ENCODE measurements at places on chromosomes 3 and 15.

DNA sequence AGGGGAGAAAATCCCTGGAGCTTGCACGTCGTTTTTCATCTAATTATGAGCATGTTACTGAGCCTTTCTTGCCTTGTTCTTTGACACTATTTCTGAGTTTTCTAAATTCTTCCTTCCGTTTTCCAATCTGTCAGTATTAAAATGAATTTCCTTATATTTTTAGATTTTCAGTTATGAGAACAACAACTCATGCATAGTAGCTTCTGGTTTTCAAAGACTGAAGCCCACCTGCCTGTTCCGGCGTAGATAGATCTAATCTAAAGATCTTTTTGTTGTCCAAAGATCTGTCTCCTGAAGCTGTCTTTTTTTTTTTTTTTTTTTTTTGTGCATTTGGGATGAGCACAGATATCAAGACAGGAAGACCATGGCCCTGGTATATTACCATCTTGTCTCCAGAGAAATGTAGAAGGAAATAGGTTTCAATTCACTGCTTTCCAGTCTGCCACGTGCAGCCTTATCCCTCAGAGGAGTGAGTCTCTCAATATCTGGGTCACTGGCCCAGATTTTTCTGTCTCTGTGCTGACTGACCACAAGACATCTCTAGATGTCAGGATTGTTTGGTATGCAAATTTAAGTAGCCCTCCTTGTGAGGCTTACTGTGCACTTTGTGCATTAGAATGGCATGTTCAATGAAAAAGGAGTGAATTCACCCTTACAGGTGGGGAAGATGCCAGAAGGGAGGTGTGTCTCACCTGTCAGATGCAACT, 222.3 kb upstream of the TMC3 start:
- no peak for DNase-seq

- peak; percentile 41 for DNase-seq
These were observed 148.0 kb upstream of the TBL1XR1 start for GRCh38 chr3:177345049-177345972.

- DNase-seq: no peak
These were observed 13.1 kb upstream of the KY start for GRCh38 chr3:134663721-134664456.

- DNase-seq: no peak
These were observed 4.6 kb downstream of the LSG1 start for GRCh38 chr3:194667363-194667762.

DNA sequence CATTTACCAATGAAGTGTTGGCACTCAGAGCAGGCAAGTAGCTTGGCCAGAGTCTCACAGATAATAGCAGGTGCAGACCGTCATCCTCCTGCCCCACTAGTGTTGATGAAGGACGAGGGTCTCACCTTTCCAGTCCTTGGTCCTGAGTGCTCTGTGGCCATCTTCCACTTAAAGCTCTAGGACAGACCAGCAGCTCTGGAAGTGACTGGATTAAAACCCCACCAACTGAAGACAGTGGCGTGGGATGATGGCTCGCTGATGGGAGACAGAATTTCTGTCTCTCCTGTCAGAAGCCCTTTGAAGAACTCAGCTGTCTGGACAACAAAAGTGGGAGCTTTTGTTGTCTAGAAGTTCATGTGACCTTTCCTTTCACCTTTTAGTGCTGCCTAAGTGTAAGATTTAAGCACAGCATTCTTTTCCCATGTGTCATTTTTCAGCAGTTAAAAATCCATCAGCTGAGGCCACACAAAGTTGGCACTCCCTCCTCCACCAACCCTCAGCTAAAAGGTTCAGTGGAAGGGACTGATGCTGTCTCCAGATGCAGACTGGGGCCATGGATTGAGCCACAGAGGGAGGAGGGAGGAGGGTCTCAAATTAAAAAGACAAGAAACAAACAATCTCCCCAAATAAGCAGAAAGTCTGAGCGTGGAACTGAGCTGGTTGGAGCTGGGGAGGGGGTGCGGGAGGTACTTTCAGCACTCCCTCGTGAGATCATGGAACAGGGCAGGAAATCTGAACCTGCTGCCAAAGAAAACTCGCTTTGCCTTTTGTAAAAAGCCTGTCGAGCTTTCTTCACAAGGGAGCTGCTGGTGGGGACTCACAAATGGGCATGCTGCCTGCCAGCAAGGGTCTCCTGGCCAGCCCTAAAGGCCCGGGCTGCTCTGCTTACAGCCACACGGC, 148.5 kb upstream of the CTDSPL start:
- no peak for DNase-seq

GRCh38 chr15:63054281-63054683, 11.7 kb downstream of the TPM1 start:
- DNase-seq: no peak

DNA sequence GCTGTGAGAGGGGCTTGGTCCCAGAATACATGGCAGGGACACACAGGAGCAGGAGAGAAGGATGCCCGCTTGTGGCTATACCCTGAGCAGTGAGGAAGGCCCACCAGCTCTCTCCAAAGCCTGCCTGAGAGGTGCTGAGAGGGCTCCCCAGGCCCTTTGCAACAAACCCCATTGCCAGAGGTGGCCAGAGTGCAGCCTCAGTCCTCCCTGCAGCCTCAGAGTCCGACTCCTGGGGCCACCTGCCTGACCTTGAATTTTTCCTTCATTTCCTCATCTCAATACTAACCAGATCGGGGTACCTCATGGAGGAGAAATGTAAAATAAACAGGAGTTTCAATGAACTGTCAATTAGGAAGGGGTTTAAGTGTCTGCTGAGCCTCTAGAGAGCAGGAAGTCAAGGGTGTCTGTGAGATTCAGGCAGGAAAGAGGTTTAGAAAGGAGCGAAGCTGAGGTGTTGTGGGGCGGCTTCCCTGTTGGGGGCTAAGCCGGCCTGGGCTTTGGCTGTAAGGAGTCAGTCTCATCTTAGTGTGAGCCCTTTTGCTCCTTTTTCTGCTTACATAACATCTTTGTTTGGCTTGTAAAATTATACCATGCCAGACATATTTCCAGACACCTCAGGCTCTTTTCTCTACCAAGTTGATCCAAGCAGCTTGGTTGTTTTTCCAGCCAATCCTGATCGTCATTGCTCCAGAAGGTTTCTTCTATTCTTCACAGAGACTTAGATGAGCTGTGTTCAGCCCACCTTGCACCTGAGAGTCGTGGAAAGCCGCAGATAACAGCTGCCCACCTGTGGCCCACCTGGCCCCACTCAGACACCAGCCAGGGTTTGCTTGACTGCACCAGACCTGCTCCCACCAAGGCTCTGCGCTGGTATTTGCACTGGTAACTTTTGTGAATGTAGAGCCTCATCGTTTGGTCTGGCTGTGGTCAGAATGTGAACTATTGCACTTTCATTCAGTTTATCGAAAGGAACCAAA, 36.7 kb downstream of the CMTM7 start:
- DNase-seq: no peak

DNA sequence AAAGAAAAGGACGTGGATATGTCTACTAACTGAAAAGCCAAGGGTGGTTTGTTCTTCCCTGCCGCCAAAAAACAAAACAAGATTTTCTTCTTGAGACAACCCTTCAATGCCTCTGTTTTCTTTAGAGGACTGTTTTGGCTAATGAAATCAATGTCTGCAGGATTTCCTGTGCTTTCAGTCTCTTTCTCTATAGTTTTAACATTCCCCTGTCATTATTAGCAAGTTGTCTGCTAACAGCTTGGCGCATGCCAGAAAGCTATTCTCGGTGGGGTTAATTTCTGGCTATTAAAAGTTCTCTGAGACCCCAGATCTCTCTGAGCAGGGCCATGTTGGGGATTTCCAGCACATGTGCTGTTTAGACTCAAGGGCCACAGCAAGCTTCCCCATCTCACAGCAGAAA, 56.7 kb downstream of the ITPR1 start:
- no peak for DNase-seq

- no peak for DNase-seq
These were observed 643 bp upstream of the RNU5B-1 start for GRCh38 chr15:65303687-65304380.

DNA sequence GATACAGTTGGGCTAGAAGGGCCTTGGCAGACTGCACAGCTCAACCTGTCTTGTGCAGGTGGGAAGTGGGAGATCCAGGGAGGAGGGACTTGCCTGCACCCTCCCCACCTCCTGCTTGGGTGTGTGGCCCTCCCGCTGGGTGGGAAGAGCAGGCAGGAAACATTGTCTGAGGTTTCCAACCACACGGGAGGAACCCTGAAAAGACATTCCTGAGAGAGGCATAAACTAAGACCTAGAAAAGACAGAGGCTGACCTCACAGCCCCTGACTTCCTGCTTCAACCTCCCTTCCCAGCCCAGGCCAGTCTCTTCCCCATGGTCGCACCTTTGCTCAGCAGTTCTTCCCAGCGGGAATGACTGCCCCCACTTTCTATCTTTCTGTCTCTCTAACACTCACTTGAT, 46.3 kb upstream of the INSYN1 start:
- no peak for DNase-seq
